ENCODE measurements at places on chromosomes 12 and 14. TPM values are rescaled to one million over a fixed set of nuclear protein-coding genes. Genes with fewer than 3 reads are reported as not detected.

- peak; percentile 55 for DNase-seq
Observed at GRCh38 chr12:94140556-94140955, 7.8 kb upstream of the PLXNC1 start.

DNA sequence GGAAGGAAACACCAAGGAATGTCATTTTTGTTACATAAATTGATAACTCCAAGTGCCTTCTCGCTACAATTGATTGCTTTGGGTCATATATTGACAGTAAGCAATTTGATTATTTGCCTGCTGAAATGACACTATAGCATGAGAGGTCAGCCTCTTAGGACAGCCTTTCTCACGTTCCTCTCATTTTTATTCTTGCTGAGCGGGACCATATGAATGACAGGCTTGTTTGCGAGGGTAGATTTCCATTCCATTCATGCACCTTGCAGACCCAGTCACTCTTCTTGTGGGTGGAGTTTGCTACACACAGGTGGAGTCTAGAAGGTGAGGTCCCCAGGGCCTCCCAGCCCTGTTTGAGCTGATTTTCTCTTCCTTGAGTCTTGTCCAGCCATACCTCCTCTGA, 27.3 kb downstream of the DAAM1 start:
- DNase-seq, result no peak

- DNase-seq, result no peak
Observed at GRCh38 chr12:68268967-68269366, 15.6 kb upstream of the IL22 start.

Gene NPAS3
- total RNA-seq, result not detected

GRCh38 chr14:36295642-36296627, 24.5 kb downstream of the MBIP start:
- no peak for DNase-seq

Gene GALNT9
- total RNA-seq, result 0.71 TPM

Gene FGF6
- total RNA-seq, result not detected

DNA sequence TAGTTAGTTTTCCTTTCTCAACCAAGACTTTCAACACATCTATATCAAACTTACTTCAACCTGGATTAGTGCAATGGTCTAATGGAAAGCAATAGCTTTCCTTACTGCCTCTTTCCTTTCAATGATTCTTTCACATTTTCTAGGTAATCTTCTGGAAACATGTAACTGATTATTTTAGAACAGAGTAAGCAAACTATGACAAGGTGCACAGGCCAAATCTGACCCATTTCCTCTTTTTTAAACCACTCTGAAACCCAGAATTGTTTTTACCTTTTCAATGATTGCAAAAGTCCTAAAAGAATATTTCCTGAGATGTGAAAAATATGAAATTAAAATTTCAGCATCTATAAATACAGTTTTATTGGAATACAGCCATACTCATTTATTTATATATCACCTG, 81.6 kb upstream of the TMTC2 start:
- DNase-seq, result no peak

Gene ZNF891
- 6.8 TPM for total RNA-seq

GRCh38 chr12:93008044-93008778, 79.1 kb upstream of the EEA1 start:
- DNase-seq, result no peak

- no peak for DNase-seq
Observed at GRCh38 chr12:127588249-127588648, 678.7 kb upstream of the TMEM132C start.

GRCh38 chr12:11780521-11781101, 131.1 kb downstream of the ETV6 start:
- peak; percentile 67 for DNase-seq

GRCh38 chr12:28683366-28683765, 465.7 kb upstream of the FAR2 start:
- no peak for DNase-seq

- no peak for DNase-seq
Observed at GRCh38 chr14:50173891-50174290, 57.5 kb downstream of the SOS2 start.

Gene PLCZ1
- not detected for total RNA-seq

DNA sequence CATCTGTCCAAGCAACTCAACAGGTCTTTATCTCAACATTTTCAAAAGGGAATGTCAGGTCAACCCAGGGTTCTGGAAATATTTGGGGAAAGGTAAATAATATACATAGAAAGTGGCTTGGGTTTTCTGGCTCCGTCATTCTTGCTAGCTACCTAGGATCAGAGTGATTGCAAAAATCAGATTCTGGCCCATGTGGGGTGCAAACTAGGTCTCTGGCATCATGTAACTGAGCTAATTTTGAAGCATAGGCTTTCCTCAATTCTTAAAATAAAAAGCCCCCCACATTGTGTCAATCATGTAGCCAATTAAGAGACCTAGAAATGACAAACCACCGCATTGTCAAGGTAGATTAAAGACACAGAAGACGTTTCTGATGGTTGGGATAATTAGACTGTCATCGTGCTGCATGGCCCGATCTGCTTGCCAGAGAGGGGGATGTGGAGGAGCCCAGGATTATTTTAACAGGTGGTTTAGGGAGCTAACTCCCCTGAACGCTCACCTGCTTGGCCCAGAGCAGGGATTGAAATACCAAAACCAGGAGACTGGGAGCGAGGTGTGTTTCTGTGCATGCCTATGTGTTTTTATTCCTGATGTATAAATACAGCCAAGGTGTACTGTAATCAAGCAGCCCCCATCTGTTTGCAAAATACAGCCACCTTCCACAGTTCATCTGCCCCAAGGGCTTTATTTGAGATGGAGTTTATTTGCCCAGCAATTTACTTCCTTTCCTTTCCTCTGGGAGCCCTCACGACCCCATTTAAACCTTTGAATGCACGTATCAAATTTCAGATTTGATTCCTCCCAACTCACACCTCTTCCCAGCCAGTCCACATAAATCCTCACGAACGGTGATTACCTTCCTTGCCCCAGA, 189.5 kb downstream of the TTC8 start:
- DNase-seq, result no peak

Gene TEX22
- 8.4 TPM for total RNA-seq

DNA sequence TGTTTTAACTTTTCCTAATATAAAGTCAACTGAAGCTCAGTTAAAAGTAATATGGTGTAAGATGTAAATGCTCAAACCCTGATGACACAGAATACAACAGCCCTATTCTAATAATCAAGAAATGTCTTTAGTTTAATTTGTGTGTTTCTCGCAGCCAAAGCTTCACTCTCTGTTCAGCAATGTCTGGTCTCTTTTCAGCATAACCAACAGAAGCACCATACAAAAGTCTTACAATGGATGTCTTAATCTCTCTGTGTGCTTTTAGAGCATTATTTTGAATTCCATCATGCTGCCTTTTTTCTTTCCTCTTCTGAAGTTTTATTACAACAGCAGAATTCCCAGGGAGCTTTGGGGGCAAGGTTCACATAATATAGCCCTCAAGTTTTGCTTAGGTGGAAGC, 210.2 kb upstream of the NPAS3 start:
- DNase-seq, result no peak

DNA sequence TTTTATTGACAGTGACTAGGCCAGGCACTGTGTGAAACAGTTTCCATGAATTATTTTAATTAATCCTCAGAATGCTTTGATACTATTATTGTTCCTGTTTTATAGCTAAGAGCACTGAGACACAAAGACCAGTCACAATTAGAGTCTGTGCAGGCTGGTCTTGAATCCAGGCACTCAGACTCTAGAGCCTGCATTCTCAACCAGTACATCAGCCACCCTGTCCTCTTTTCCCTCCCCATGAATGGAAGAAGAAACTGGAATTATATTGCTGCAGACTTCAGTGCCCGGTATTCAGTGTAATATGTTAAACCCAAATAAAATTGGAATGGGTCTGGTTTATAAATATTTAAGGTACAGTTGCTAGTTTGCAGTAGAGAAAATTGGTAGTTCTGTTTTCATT, 303.0 kb upstream of the RGS6 start:
- no peak for DNase-seq

Gene NEUROD4
- not detected for total RNA-seq

DNA sequence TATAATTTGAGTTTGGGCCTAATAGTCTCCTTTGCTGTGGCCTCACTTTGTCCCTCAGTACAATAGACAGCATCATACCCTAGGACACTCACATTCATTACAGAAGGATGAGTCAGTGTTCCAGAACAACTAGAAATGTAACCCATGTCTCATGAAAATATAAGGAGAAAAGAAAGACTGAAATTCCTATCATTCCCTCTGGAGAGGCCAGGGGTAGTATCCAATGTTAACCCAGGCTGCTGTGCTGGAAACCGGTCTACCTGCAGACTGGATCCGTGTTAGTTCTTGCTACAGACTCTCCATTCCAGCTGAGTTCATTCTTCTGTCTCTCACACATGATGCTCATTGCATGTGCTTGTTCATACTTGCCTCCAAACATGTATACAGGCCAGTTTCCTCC, 75.8 kb upstream of the HOXC13 start:
- no peak for DNase-seq

GRCh38 chr12:94264736-94265485, 116.5 kb downstream of the PLXNC1 start:
- no peak for DNase-seq

GRCh38 chr14:70886421-70887206, 20.6 kb upstream of the PCNX1 start:
- DNase-seq, result peak; percentile 58

- DNase-seq, result no peak
Observed at GRCh38 chr12:8127138-8127537, 3.7 kb downstream of the CLEC4A start.

- no peak for DNase-seq
Observed at GRCh38 chr14:32078023-32078857, 1.1 kb downstream of the ARHGAP5 start.

Gene MGST1
- not detected for total RNA-seq

DNA sequence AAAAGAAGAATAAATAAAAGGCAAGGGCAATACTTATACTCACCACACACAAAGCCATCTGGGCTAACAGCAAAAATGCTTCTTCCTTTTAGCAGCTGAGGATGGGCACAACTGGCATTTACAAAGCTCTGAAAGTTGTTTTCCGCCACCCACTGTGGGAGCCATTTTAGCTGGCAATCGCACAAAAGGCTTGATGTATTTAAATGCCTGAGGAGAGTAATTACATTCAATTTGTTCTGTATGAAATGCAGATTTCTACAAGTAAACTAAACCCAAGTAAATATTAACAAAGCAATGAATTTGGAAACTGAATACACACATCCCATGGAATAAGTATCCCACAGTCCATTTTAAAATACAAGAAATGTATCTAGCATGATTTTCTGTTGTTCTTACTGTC, 37.5 kb downstream of the LRIG3 start:
- no peak for DNase-seq

Gene ALDH6A1
- total RNA-seq, result 14.9 TPM

DNA sequence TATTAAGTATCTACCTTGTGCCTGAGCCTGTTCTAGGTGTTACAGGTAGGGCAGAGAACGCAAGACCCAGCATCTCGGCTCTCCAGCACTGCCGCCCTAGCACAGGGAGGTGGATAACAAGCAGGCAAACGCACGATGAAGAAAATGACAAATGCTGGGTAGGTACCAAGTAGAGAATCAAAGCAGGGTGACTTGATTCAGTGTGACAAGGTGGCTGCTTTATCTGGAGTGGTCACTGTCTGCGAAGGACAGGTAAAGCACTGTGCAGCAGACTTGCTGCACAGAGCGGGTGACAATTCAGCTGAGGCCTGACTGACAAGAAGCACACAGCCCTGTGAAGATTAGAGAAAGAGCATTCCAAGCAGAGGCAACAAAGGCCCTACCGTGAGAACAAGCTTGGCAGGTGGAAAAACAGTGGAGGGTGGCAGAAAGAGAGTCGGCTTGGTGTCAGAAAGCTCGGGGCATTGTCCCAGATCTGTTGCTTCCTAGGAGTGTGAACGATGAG, 12.9 kb downstream of the PRKCH start:
- no peak for DNase-seq

DNA sequence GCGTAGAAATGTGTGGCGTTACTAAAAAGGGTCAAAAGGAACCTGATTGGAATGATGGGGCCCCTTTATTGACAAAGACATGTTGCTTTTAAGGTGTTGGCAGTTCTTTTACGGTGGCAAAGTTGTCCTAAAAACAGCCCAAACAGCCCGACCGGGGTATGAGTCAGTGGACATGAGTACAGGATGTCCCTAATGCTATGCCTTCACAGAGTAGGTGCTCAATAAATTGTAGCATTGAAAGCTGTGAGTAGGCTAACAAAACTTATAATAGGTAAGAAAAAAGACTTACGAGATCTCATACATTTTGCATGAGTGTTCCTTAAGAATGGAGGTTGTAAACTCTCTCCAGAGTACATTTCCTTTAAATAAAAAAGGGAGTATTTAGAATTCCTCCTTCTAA, 2.6 kb downstream of the ELK3 start:
- no peak for DNase-seq

Gene SDR9C7
- not detected for total RNA-seq

- no peak for DNase-seq
Observed at GRCh38 chr14:101657372-101657771, 96.1 kb downstream of the DIO3 start.

DNA sequence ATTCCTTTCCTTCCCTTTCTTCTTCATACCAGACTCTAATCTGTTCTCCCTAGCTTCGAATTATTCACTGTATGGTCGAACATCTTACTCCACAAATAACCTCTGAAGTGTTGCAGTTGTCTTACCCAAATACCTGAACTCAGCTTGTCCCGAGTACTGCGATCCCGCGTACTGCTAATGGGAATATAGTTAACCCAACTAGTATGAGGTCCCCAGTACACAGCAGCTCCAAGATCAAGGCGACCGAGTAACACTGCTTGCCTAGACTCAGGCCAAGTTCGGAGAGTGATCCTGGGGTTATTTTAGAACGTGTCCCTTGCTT, 462 bp upstream of the ETNK1 start:
- DNase-seq, result no peak

DNA sequence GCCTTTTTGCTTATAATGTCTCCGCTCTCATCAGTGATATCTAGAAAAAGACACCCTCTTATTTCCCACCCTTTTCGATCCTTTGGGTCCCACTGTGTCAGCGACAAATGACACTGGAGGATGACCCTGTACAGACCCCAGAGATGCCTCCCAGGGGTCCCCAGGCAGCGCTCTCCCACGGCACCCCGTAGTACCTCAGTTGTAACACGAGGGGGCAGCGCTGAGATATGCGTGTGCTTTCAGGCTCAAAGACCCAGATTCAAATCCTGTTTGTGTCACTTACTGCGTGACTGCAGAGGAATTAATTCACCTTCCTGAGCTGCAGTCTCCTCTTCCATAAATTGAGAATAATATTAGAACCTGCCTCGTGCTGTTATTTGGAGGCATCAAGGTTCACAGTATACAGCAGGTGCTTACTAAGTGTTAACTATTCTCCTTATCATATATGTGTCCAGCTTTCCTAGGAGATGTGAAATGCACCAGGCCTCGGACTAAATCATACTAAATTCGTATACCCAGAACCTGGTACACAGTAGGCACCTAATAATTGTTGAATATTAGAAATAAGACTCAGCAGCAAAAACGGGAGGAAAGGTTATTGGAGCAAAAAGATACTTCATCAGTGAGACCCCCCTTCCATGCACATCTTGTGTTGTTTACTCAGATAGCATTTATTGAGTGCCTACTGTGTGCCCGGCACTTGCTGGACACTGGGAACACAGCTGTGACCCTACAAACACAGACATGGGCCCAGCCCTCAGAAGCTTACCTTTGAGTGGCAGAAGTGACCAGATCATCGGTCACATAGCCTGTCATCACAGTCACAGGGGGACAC, 99.9 kb downstream of the PHETA1 start:
- peak; percentile 28 for DNase-seq

Gene ZDHHC22
- 0.12 TPM for total RNA-seq

- DNase-seq, result no peak
Observed at GRCh38 chr14:24937300-24937699, 112.6 kb downstream of the STXBP6 start.

- DNase-seq, result peak; percentile 89
Observed at GRCh38 chr14:22886500-22887259, 3.7 kb downstream of the REM2 start.

Gene TMX1
- total RNA-seq, result 28.6 TPM

Gene MORN3
- 2.0 TPM for total RNA-seq

All from B cell (primary cell).